NCI-H187 treated with DMSO at 0.1 percent for 48 hours (cell line): ENCODE measurements at places on chromosomes 4 and X.
A peak's percentile ranks its signal among the peaks of the same experiment; 100 is the strongest.

DNA sequence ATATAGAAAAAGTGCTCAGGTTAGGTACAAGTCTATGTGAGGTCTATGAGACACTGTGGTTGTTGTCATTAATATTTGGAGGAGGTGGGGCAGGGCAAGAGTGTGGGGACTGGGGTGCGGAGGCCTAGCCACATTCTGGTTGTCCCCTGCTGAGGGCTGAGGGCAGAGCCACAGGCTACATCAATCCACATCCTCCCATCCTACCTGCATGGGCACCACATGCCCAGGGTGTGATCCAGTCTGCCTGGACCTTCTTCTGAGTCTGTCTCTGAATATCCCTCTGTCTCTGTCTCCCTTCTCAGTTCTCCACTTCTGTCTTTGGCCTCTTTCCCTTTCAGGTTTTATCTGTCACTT lies 1.2 kb upstream of the GATA1 start:
- DNase-seq = no peak

DNA sequence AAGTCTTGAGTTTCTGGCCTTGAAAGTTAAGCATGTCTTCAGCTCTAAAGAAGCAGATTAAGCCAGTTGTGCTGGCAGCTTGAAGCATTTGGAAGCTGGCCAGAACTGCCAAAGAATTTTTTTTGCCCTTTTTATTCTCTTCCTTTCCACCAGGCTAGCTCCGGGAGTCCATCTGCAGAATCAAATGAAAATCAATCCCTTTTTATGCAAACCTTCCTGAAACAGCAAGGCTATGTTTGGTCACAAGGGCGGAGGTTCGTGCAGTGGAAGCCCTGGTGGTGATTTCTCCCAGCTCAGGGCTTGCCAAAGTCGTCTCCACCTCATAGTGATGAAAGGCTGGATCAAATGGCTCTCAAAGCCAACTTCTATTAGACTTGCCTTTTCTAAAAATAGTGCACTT lies 21.6 kb upstream of the C4orf54 start:
- DNase-seq = no peak

- DNase-seq = no peak
These were observed 71.8 kb upstream of the EXOC1L start for GRCh38 chr4:55747793-55748192.

DNA sequence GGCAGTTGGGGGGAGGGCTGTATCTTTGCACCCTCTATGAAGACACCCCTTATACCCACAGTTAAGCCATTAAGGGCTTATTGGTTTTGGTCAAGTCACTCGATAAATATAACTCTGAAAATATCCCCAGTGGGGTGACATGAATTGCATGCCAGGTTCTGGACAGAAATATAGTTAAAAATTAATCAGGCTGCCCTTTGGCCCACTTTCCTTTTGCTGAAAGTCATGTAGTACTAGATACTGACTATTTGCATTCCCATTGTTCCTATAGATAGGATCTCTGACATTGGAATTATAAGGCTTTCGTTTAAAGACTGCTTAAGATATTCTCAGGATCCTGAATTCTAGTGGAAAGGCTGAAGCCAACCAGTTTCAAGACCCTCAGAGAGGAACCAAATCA lies 43.5 kb upstream of the LAMP2 start:
- DNase-seq = no peak

GRCh38 chr4:94533405-94534223 lies 81.9 kb downstream of the PDLIM5 start:
- no peak for DNase-seq

DNA sequence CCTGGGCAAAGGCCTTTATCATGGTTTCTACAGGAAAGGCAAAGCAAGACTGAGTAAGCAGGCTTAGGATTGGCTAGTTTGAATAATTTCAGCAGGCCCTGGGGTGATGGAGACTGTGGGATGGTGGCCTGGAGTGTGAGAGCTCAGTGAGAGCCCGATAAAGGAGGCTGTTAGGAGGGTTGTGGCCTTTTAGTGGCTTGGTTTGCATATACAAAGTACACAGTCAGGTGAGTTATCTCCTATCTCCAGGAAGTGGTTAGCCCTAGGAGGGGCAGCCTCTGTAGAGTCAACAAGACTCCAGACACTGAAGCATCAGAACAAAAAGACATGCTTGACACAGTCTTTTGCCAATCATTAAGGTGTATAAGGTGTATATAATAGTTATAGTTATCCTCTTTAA lies 157.2 kb downstream of the CFAP299 start:
- DNase-seq = no peak

DNA sequence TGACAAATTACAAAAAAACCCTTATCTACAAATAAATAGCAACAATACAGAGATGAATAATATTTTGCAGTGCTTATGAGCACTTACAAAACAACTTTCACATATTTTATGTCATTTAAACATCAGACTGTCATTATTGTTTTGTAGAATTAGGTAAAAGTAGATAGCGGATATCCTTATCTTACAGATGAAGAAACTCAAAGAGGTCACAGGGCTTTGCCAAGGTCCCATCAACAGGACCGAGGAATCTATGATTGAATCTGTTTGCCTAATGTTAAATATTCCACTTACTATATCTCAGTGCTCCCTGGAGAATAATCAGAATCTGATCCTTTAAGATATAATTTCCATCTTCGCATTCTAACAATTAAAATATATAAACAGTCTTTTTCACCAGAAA lies 119.0 kb downstream of the GASK1B start:
- no peak for DNase-seq

DNA sequence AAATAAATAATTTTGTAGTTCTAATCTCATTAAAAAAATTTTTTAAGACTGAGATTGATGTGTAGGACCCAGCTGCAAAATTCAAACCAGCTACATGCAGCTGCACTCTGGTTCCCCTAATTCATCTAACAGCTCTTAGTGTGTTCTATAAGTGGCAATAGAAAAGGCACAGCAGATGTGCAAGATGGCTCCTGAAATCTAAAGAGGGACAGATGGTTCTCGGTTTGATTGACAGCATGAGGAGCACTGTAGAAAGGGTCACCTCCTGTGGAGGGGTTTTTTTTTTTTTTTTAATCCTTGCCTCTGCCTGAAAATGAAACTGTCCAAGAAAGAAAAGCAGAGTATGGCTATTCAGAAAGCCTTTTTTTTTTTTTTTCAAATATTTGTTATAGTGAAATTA lies 16.9 kb upstream of the OCIAD1 start:
- peak; percentile 94 for DNase-seq

DNA sequence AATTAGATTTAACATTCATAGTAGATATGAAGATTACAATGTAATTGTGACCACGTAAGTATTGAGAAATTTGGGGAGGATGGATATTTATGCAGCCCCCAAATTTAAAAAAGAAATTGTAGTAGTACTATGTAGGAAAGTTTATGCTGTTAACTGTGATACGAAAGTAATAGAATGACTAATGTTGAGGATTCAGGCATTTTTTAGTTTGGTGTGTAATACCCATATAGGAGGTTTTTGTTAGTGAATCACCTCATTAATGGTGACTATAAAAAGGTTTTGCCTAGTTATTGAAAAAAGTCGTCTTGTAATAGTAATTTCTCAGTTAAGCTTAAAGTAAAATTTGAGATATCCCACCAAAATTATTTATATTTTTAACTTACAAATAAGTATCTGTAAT lies 67.2 kb downstream of the SMARCAD1 start:
- DNase-seq = no peak

DNA sequence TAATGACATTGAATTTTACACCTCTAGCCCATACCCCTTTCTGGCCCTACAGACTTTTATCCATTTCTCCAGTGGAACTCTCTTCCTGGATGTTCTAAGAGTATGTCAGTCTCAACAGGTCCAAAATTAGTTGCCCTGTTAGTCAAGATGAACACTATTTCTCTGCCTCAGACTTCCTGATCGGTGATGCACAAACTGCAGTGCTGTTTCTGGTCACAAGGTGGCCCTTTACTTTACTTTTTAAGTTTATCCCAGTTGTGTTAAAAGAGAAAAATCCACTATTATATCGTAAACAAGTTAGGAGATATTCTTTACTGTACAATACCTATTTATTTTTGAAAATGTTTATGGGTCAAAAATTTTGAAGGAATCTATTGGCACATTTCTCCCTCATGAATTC lies 13.1 kb downstream of the TCEAL7 start:
- no peak for DNase-seq

DNA sequence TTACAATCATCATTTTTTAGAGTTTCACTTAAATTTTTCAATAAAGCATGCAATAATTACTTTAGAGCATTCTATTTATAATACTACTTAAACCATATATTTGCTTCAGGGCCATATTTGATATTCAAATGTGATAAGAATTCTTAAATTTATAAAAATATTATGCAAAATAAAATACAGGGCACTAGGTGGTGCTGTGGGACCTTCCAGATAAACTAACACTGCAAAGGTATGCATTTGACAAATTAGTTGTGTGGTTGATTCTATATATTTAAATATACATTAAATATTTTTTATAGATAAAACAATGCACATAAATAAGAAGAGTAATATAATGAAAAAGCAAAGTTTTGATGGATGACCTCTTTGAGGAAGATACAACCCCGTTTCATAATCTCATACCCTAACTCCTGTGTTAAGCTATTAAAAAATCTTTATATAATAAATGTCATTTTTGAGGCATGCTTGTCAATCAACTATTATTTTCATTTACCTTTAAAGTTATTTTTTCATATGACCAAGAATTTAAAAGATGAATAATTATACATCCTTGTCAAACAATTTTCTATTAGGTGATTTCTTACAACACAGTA lies 128.4 kb downstream of the REELD1 start:
- no peak for DNase-seq

GRCh38 chrX:2967584-2967983 lies 38.4 kb upstream of the ARSD start:
- no peak for DNase-seq

GRCh38 chr4:95059663-95060062 lies 301.9 kb downstream of the BMPR1B start:
- DNase-seq = no peak

GRCh38 chr4:70754470-70754869 lies 32.7 kb downstream of the RUFY3 start:
- no peak for DNase-seq

GRCh38 chr4:153079857-153080391 lies 124.3 kb upstream of the TRIM2 start:
- no peak for DNase-seq

GRCh38 chrX:150573702-150574101 lies 5.3 kb downstream of the MTM1 start:
- no peak for DNase-seq

DNA sequence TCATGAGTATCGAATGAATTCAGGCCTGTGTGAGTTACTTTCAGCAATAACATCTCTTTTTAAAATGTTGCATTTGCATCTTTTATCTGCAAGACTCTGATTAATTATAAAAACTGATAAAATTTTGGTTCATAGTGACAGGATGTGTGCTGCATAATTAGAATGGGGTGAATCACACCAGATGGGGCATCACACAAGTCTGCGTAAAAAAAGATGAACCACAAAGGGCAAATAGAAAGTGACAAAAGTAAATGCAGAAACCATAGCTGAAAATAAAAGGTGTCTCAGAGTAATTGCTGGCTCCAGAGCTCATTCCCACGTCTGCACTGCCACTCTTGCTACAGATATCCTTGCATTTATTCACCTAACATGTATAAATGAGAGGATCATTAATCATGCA lies 131.1 kb downstream of the HS3ST1 start:
- DNase-seq = no peak
